Stimulated activated CD8-positive, alpha-beta memory T cell treated with anti-CD3 and anti-CD28 coated beads, Interleukin-4, amount 100 ng/mL, for 4 hours (primary cell): ENCODE measurements at places on chromosomes 3 and 15.
A peak's percentile ranks its signal among the peaks of the same experiment; 100 is the strongest.

- no peak for DNase-seq
Measured at GRCh38 chr15:89319678-89320077, 14.9 kb downstream of the POLG start.

GRCh38 chr15:64423970-64424369 lies 36.3 kb downstream of the TRIP4 start:
- DNase-seq, result no peak

GRCh38 chr15:41492597-41493204 lies 973 bp upstream of the ITPKA start:
- DNase-seq, result no peak

DNA sequence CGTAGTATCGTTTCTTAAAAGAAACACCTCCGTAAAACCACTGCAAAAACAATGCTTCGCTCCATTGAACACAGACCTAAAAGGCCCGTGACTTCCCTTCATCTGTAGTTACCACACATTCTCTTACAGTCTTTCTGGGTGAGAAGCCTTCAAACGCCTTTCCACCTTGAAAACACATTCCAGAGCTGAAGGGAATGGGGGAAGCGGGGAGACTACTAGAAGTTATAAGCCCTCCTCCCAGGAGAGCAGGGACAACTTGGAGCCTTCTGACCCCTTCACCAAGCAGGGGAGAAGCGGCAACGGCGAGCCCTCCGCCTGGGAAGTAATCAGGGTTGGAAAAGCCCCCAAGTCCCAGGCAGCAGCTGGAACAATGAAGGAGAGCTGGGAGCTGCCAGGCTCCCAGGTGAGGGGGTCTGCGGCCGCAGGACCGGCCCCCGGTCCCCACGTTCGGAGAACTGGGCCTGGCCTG lies 461 bp downstream of the SECISBP2L start:
- no peak for DNase-seq

DNA sequence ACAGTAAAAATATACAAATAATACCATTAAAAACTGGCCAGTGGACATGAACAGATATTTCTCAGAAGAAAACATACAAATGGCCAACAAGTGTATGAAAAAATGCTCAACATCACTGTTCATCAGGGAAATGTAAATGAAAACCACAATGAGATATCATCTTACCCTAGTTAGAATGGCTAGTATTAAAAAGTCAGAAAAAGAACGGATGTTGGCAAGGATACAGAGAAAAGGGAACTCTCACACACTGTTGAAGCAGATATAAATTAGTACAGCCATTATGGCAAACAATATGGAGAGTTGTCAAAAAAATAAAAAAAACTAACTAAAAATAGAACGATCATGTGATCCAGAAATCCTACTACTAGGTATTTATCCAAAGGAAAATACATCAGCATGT lies 222.7 kb upstream of the NAALADL2 start:
- DNase-seq, result no peak

DNA sequence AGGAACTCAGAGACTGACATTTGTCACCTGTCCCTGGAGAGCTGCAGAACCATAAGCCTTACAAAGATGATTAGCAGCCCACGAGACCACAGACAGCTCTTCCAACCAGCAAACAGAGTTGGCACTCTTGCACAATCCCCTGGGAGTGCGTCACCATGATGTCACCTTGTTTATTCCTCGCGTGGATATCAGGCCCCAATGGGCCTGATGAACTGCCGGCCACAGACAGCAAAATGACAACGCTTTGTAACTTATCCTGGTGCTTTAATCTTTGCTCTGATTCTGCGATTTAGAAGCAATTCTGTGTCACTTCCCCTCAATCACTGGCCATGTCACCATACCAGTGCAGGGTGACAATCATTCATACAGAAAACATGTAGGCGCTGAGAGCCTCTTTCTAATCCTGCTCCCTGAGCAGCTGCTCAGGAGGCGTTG lies 89.2 kb downstream of the TAMM41 start:
- no peak for DNase-seq

DNA sequence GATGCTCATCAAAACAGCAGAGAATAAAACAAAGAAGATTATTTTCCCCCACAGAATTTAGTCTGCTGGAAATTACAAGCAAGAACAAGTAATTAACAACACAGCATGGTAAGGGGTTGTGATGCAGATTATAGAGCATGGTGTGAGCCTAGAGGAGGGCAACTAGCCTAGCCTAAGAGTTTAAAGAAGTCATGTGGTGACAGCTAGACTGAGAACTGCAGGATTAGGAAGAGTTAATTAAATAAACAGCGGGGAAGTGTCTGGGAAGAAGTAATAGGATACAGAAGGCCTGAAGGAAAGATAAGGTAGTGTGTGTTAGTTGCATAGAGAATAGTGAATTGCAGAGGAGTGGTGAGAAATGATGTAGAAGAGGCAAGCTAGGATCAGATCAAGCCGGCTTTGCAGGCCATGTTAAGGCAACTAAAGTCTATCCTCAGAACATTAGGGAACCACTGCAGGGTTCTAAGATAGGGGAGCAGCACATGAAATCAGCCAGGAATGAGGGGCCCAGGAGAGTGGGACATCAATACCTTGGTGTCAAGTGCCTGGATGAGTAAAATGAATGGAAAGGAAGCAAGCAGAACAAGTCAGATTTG lies 11.9 kb upstream of the PKM start:
- DNase-seq, result no peak

DNA sequence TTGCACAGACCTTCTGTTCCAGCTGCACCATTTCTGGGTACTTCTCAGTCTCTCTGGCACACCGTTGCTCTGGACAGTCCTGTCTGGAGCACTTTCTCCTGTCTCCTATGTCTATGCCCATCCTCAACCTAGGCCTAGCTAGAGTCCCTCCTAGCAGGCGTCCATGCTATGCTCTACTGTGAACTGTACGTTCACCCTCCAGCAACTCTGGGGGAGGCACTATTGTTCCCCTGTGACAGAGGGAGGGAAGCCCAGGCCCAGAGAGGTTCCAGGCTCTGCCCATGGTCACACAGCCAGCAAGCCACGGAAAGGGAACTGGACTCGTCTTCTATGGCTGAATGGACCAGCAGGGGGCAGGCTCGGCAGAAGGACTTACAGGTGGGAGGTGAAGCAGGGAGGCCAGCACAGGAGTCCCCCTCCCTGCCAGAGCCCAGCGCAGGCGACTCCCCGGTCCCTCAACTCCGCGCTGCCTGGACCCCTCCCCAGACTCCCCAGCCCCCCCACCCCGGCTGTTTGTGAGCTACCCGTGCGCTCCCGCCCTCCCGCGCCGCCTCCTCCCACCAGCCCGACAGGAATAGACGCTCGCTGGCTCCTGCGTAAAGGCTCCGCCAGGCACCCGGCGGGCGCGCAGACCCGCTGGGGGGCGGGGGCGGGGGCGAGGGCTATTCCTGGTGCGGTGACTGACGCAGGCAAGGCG lies 1.7 kb upstream of the LINGO1 start:
- peak; percentile 4 for DNase-seq

DNA sequence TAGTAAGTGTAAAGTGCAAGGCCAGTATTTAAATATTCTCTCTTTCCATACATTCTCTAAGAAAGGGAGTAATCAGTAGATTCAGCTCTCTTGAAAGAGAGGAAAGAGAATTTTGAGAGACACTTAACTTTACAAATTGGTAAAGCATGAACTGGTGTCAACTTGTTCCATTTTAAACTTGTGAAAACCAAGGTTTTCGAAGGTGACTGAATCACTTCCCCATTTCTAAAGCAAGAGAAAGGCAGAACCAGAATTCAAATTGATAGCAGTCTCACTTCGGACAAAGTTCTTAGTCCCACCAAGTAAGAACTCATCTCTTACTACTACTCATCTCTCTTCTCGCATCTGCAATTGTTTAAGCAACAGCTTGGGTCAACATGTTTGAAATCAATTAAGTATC lies 22.4 kb downstream of the TJP1 start:
- DNase-seq, result no peak

- no peak for DNase-seq
Measured at GRCh38 chr3:61562042-61562720, 810 bp downstream of the PTPRG start.

GRCh38 chr15:71709808-71710418 lies 100.4 kb upstream of the NR2E3 start:
- DNase-seq, result no peak

GRCh38 chr3:129360705-129361460 lies 67.6 kb downstream of the EFCAB12 start:
- DNase-seq, result no peak

GRCh38 chr15:23013681-23014080 lies 25.7 kb downstream of the TUBGCP5 start:
- DNase-seq, result no peak

- DNase-seq, result no peak
Measured at GRCh38 chr3:120348065-120348990, 826 bp downstream of the LRRC58 start.

DNA sequence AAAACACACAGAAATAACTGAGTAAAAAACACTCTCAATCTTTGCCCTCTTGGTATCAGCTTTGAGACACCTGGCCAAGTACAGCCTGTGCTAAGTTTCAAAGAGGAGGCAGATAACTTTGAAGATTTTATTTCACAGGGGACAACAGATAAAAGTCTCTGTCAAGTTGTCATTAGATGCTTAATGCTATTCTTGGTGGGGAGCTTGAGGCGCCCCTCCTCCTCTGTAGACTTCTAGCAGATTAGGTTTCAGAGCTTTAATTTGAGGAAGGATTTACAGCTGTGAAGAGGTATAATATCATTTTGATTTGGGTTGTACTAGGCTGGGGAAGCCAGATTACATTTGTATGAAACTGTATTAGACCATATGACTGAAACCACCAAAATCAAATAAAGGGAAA lies 620.3 kb downstream of the FHIT start:
- DNase-seq, result no peak

- no peak for DNase-seq
Measured at GRCh38 chr3:189446959-189447560, 184.1 kb upstream of the TP63 start.
